KBM-7 (cell line): ENCODE measurements at places on chromosomes 6 and 20.

DNA sequence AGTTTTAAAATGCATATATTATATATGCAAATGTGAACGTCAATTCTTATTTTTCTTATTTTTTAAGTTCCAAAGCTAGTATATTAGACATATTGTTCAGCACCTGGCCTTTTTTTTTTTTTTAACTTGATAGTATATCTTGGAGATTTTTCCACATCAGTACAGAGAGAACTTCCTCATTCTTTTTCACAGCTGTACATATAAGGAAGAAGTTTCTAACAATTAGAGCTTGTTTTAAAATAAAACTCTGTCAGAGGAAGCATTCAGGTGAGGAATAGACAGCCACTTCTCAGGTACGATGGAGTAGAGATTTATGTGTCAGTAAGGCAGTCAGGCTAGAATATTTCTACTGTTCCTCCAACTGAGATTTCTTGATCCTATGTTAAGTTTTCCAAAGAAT is 233.1 kb upstream of the SUPT3H start:
- DNase-seq: peak; percentile 33

DNA sequence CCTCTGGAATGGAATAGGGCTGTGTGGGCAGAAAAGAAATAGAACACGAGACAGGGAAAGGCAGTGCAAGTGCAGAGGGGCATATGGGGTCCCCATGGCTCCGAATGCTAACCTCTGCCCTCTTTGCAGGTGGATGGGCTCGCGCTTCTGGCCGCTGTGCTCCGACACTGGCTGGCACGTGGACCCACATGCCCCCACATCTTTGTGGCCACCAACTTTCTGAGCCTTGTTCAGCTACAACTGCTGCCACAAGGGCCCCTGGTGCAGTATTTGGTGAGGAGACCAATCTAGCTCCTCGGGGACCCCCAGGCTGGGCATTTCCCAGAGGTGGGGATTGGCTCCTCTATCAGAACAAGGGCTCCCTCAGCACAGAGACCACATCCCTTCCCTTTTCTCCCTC is 1.1 kb upstream of the SAPCD1 start:
- no peak for DNase-seq

GRCh38 chr6:80316686-80317231 is 210.3 kb downstream of the BCKDHB start:
- no peak for DNase-seq

GRCh38 chr20:17023036-17023435 is 203.8 kb upstream of the PCSK2 start:
- no peak for DNase-seq

DNA sequence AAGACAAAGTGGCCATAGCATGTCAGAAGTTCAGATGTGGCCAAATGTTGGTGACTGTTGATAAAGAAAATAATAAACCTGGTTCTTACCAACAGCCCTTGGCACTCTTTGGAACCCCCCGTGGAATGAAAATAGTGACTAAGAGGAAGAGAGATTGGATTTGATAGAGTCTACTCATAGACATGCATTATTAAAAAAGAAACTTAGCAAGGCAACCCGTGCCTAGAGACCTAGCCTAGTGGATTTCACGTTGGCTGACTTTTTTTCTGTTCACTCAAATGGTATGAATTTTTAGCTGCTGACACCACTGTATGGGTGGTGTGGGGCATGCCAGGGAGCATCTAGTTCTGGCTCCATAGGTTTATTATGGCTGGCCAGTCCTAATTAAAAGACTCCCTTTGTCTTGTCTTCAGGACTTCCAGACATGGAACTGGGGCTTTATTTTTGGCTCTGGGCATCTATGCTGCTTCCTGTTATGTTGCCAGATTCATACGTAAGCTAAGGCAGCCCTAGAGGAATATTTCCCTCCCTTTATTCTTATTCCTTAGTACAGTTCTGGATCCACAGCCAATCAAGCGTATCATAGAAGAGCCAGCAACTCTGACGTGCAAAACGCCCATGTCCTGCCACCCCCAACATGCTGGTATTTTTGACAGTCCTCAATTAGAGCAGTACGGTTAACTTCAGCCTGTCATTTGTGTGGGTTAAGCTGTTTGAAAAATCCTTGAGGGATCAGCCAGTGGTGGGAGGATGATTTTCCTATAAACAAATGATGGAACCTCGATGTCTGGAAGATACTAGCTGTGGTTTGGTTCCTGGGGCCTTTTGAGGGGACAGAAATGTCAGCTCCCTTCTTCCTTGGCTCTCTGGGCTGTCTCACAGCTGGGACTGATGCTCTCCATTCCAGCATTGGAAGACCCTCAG is 127.5 kb downstream of the ISM1 start:
- DNase-seq: no peak

DNA sequence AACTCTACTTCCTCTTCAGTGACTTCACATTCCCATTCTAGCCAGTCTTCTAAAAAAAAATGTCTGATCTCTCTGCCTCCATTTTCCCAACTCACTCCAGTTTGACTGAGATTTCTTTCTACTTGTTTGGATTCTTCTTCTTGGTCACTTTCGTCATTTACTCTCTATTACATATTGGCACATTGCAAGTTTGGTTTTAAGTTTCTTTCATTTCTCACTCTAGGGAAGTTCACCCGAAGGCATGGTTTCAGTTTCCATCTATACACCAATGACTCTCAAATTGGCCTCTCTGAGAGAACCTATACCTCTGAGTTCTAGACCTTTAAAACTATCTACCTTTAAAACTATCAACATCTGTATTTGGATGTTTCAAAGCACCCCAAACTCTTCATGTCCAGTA is 51.3 kb downstream of the CD109 start:
- no peak for DNase-seq

DNA sequence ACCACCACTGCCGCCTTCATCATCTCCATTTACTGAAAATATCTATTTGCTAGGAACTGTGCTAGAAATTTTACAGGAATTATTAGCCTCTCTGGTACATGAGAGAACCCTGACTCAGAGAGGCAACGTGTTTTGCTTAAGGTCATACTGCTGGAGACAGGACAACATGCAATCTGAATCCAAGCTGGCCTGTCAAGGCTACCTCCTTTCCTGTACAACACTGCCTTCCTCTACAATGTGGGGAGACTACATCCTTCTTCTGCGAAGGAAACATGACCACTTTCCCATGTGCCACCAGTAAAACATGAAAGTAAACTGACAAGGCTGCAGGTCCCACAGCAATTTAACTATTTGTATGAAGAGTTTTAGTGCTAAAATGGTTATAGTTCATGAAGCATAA is 200.9 kb downstream of the BACH2 start:
- no peak for DNase-seq

- no peak for DNase-seq
Observed at GRCh38 chr6:136087986-136088385, 162.1 kb downstream of the MTFR2 start.

- DNase-seq: peak; percentile 62
Observed at GRCh38 chr6:125802943-125803377, 12.2 kb downstream of the NCOA7 start.

GRCh38 chr6:12423832-12424231 is 133.7 kb downstream of the EDN1 start:
- peak; percentile 2 for DNase-seq

DNA sequence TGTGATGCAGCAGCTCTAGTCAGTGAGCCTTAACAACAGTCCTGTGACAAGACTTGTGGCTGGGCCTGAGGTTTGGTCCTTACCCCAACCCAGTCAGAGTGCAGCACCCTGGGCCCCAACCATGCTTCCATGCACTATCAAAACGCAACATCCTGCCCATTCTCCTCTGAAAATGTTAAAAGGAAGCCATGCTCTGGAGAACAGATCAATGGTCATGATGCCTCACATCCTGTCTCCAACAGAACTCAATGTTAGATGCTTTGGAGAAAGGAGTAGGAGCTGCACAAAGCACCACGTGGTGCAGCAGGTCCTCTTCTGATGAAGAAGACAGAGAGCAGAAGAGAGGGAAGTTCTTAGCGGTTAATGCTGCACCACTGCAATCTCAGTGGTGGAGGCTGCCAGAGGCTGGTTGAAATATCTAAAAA is 41.9 kb downstream of the TRAM2 start:
- no peak for DNase-seq

DNA sequence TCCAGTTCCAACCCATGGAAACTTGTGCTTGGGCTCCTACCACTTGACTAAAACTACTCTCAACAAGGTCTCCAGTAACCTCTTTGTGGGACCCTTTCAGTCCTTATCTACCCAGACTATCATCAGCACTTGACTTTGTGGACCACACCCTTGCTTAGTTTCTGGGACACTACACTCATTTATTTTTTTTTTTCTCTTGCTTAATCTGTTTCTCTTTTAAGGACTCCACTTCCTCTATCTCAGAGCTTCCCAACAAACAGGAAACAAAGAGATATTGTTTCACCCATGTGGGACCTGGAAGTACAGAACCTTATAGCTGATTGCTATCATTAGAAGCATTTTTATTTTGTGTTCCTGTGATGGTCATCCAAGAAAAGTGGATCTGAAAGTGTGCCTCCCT is 28.8 kb upstream of the ME1 start:
- DNase-seq: peak; percentile 61

DNA sequence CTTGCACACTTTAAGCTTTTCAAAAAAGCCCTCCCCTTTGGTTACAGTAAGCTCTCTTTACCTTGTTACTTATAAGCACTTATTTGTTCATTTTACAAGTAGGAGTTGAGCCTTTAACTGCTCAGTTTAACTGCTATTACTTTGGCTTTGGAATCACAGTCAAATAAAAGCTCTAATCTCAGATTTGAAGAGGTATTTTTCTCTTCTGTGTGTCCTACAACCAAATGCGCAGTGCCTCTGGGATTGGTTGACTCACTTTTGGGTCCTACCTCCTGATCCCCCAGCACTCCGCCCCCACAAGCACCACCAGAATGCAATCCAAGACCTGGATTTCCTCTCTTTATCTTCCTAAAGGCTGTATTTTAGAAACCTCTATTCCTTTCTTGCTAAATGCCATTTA is 2.5 kb downstream of the NCOA7 start:
- no peak for DNase-seq

DNA sequence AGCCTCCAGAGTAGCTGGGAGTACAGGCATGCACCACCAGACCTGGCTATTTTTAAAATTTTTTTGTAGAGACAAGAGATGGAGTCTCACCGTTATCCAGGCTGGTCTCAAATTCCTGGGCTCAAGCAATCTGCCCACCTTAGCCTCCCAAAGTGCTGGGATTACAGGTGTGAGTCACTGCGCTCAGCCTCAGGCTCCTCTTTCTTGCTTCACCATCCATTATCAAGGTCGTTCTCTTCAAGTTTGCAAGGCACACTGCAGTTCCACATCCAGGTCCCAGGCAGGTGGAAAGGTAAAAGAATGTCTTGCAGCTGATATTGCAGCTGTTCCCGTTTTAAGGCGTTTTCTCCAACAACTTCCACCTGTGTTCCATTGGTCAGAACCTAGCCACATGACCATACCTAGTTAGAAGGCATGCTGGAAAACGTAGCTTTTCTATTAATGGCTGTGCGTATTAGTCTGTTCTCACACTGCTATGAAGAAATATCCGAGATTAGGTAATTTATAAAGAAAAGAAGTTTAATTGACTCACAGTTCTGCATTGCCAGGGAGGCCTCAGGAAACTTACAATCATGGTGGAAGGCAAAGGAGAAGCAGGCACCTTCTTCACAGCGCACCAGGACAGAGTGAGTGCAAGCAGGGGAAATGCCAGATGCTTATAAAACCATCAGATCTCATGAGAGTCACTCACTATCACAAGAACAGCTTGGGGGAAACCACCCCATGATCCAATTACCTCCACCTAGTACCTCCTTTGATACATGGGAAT is 51.7 kb downstream of the PCNA start:
- DNase-seq: no peak

DNA sequence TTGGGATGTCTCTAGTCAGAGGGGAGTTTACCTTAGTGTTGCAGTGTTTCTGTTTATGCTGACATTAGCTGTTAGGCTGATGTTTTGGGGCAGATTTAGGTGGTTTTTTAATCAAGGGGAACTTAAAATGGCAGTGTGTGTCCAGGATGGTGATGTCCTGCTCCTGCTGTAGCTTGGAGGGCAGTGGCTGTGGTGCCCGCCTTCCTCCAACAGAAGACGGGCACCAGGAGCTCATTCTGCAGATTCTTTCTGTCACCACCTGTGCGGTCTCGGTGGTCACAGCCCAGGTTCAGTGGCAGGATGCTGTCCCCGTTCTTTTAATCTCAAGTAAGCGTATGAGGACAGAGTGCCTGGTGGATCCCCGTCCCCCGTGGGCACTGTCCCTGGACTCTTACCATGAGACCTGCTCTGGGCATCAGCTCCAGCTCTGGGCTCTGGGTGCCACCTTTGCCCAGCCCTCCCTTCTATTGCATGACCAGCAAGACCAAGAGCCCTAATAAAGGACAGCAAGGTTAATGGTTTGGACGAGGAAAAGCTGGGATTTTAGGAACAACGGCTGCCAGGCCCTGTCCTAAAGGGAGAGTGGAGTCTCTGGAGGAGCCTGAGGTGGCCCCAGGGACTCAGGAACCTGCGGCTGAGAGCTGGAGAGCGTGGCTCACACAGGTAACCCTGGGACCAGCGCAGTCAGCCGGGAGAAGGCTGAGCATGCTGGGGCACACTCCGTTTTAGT is 217.3 kb downstream of the ERMARD start:
- no peak for DNase-seq

DNA sequence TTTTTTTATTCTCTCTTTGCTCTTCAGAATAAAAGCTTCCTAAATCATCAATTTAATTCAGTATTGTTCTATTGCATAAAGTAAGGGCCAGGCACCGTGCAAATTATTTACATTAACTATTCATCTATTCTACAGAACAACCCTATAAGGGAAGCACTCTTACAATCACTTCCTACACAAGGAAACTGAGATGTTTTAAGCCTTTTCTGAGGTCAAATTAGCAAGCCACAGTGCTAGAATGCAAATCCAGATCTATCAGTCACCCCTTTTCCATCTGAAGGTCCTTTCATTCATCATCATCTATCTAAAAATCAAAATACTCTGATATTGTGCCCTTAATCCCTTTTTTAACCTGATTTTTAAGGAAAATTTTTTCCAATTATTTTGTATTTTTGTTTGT is 31.2 kb downstream of the FRK start:
- no peak for DNase-seq

- DNase-seq: no peak
Observed at GRCh38 chr6:6748001-6748400, 159.5 kb downstream of the LY86 start.

DNA sequence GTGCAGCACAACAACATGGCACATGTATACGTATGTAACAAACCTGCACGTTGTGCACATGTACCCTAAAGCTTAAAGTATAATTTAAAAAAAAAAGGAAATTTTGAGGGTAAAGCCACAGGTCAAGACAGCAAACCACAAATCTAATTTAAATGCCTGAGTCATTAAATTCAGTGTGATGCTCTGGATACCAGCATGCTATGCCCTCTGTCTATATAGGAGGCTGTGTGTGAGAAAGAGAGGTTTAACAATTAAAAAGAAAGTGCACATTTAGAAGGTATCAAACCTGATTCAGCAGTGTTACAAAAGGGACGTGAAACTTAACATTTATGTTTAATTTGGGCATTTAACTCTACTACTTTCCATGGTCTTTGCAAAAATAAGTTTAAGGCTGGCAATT is 276.3 kb downstream of the ADGRB3 start:
- no peak for DNase-seq

GRCh38 chr20:59518881-59519706 is 85.2 kb upstream of the PHACTR3 start:
- peak; percentile 73 for DNase-seq
